ENCODE measurements at places on chromosomes 5 and 9.
A peak's percentile ranks its signal among the peaks of the same experiment; 100 is the strongest.

DNA sequence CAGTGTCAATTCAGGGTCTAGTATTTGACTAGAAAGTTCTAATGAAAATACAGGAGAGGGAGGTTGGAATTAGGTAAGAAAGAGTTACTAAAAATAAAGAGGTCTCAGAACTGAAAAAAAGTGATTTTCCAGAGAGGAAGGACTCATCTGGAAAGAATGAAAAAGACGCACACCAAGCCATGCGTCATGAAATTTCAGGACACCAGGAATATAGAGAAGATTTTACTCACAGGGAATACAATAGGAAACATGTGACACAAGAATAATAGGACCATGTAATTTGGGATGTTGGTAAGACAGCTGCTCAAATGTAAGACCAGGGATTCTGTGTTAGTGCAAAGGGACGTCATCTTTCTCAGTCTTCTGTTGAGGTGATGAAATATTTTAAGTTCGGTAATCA, 224.7 kb downstream of the GDNF start:
- DNase-seq: no peak

DNA sequence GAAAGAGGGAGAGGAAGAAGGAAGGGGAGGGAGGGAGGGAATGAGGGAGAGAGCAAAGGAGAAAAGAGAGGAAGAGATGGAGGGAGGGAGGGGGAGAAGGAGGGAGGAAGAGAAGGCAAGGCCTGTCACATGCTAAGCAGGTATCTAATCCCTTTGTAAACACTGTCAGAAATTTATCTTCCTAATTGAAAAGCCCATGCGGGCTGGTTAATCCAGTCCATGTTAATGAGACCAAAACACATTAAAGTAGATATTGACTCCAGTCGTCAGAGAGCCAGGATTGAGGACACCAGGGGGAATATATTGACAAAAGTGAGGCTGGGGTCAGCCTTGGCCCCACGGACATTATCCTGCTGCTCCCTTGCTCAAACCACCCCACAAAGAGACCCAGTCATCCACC, 37.4 kb upstream of the ALDH1B1 start:
- DNase-seq: peak; percentile 34

DNA sequence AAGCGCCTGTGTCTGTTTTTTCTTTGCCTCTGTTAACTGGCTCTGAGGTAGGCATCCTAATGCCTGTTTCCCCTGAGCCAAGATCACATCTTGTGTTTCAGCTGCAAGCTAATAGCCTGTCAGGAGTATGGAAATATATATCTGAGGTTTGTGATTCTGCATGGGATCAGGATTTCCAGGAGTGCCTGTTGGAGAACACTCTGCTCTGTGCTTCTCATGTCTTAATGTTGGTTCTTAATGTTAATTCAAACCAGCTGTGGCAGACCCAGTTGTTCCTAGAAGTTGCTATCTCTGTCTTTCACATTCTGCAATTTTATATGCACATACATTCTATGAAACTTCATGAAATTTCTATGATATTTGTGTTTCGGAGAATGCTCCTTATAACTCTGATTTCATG, 72.1 kb downstream of the PGM5 start:
- DNase-seq: no peak

GRCh38 chr5:129097498-129098296, 3.1 kb downstream of the ISOC1 start:
- DNase-seq: no peak

DNA sequence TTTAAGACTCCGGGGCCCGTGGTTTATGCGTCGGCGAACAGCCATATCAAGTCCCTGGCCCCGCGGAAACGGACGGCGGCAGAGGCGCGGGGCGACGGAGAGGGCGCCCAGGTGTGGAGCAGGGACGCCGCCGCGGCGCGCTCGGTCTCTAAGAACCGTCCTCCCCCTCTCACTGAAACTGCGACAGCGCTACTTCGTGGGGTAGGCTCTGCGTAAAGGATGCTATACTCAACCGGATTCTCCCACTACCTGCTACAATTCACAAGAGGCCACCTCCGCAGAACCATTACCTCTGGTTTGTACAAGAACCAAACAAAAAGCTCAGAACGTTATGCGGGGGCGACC, 404 bp downstream of the MRNIP start:
- peak; percentile 38 for DNase-seq

- no peak for DNase-seq
Observed at GRCh38 chr5:77120706-77121105, 33.6 kb upstream of the ZBED3 start.

- peak; percentile 24 for DNase-seq
Observed at GRCh38 chr9:32378496-32378895, 5.9 kb upstream of the ACO1 start.

DNA sequence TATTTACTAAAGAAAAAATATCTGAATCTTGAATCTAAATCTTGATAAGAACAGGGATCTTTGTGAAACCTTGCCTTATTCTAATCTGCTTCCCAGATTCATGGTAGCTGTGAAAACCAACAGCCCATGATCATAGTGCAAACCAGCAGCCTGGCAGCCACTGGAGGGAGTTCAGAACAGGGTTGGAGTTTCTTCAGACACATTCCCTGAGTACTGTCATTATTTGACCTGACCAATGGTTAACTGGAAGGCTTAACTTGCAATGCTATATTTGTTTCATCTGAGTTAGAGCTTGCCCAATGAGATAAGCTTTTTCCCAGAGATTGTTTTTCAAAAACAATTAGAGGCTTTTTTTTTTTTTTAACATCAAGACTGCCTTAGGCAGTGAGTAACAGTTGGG, 47.8 kb downstream of the LOX start:
- no peak for DNase-seq

GRCh38 chr9:981491-981898, 5.0 kb downstream of the DMRT3 start:
- no peak for DNase-seq

DNA sequence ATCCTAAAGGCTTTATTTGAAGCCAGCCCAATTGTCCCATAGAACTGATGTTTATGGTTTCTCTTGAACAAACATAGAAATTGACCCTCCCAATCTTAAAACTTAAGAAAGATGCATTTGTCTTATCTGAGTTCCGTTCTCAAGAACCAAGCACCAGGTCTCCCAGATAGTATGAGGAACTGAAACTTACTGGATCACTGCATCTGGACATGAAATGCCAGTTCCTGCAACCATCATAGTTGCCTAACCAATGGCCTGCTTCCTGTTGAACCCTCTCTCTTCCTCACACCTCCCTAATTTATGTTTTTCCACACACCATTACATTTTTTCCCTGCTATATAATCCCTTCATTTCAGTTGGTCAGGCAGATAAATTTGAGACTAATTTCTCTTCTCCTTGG, 478.9 kb downstream of the HTR1A start:
- DNase-seq: no peak

DNA sequence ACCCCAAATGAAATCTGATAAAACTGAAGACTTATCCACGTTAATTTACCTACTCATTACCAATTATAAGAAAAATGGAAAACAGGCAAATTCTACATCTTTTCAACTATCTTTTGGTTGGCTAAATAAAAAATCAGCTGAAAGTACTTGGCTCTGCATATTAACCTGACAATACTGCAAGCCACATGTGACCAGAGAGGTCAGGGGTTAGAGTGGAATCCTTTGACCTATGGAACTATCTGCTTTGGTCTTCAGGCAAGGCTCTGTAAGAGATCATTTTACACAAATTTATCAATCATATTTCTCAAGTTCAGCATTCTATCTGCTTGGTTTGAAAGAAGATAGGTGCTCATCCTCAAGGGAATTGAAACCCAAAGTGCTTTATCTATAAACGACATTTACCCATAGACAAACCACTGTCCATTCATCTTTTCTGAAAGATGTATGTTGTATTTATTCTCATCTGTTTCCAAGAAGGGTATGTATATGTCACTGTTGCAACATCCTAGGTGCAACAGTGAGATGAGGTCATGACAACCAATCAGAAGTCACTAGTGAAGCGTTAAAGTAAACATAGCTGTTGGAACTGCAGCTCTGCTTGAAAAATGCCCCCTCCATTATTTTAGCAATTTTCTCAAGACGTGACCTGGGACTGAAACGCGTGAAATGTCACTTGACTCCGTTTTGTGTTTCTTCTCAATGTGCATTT, 144.9 kb upstream of the POU5F2 start:
- DNase-seq: no peak

GRCh38 chr9:131585375-131585774, 40.1 kb downstream of the PRRT1B start:
- no peak for DNase-seq

GRCh38 chr5:122391621-122392020, 79.6 kb downstream of the SNCAIP start:
- no peak for DNase-seq

DNA sequence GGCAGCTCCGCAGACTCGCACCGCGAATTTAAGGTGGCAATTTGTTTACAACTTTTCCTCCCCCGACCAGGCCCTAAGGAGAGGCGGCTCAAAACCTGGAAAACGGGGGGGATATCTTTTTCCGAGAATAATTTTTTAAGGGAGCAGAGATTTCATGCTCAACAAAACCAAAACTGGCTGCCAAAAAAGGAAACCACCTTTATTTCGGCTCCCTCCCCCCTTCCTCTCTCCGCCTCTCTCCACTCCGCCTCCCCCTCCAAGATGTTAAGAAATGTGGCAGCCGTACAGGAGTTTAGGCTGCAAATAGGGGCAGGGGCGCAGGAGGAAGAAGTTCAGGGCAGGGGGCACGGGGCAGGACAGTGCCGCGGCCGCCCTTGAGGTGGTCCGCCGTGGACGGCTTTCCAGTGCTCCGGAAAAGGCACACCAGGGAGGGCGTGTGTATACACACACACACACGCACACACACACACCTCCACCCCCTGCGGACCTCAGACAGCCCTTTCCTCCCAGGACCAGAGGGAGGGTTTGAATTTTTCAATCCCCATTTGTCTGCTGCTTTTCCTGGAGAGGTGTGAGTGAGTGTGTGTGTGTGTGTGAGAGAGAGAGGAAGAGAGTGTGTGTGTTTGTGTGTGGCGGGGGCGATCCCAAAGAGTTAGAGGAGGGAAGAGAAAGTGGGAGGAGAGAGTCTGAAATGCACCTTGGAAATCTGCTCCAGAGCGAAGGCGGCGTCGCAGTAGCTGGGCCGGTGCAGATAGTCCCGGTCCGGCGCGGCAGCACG, 9.1 kb downstream of the PTCH1 start:
- peak; percentile 76 for DNase-seq

DNA sequence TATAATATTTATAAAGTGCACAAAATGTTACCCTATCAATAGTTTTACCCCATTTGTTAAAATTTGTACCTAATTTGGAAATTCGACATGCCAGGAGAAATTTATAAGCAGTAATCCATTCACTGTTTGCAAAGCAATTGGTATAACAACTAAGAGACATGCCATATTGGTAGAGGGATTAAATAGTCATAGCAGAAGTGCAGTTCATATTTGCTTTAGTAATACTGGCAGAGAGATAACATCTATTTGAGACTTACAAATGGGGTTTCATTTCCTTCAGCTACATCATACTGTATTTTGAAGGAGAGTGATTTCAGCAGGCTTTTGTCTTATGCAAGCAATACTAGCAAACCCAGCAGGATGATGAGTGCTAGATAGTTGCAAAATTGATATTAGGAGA, 610.4 kb upstream of the CDH10 start:
- peak; percentile 50 for DNase-seq

GRCh38 chr5:132540764-132541163, 2.6 kb downstream of the IL5 start:
- DNase-seq: no peak

DNA sequence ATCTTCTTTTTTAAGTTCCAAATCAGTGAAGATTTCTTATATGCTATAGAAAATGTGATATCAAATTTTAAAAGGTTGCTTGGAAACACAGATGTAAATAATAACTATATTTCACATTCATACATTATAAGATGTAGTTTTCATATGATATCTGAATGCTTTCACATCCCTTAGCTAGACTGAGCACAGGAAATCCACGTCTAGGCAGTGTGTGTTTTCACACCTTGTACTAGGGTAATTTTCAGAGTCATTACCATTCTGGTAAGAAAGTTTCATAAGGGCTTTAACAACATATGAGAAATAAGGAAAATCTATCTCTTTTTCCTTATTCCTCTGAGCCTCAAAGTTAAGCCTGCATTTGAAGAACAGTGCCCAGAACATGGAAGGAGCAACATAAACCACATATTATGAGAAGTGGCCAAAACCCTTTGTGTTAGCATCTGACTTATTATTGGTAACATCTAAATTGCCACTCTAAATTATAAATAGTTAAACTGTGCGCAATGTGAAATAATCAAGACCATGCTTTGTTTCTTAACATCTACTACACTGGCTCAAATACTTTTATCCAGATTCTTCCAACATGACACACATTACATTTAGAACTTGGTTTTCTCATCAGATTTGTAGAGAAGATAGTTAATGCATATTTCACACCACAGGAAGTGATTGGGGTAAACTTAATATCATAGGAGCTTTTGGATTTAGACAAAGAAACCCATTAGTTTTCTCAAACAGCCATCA, 113.3 kb downstream of the PPP2R2B start:
- DNase-seq: no peak

GRCh38 chr5:40939753-40940152, 30.5 kb downstream of the C7 start:
- DNase-seq: no peak

DNA sequence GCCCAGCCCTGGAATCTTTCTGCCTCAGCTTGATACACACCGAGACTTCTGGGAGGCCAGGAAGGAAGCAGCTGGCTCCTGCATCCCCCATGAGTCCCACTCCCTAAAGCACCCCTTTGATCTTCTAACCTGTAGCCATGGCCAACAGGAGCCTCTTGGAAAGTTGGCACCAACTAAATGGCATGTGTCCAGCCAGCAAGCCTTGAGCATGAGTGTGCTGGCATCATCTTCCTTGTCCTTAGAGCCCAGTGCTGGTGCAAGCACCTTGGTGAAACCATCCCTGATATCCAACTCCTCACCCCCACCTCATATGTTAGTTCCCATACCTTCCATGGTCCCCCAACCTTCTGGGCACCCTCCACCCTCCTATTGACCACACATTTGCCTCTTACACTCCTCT, 130.4 kb downstream of the CRB2 start:
- no peak for DNase-seq

GRCh38 chr5:124867137-124867704, 120.8 kb upstream of the ZNF608 start:
- DNase-seq: no peak

- DNase-seq: peak; percentile 67
Observed at GRCh38 chr5:74035521-74035937, 409.5 kb downstream of the ARHGEF28 start.

DNA sequence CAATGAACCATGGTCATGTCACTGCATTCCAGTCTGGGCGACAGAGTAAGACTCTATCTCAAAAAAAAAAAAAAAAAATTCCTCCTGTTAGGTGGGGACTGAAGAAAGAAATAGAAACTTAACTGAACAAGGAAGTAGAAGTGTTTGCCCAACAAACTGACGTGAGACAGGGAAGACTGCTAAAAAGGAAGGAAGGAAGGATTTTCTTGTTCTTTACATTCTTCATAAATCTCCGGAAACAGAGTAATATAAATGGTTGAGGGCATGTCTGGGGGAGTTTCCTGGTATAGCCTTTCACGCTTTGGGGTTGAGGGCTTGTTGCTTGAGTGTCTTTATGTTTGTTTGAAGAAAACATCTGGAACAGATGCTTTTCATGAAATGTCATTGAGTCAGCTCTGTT, 3.1 kb downstream of the TOR1B start:
- DNase-seq: no peak
